ENCODE measurements at places on chromosomes 3 and 15.

DNA sequence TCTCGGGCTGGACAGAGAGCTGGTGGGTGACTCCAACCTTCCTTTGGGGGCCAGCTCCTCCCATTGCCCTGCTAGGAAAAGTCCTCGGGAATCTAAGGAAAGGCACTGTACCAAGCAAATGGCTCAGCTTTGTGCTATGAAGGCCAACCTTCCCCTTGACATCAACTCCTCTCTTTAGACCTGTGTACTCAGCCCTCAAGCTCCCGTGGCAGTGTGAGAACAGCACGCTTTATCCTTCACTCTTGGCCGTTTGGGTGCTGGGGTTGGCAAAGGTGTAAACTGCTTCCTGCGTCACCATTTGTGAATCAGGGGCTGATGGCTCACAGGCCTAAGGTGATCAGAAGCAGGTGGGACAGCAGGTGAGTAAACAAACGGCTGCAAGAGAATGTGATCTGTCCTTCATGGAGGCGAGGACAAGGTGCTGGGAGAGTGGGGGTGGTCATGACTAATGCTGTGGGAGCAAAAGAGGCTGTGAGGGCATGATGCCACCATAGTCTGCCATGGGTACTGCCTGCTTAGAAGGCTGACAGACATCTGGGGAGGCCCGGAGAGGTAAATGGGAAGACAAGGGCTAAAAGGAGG lies 165.2 kb upstream of the TPM1 start:
- no peak for DNase-seq

DNA sequence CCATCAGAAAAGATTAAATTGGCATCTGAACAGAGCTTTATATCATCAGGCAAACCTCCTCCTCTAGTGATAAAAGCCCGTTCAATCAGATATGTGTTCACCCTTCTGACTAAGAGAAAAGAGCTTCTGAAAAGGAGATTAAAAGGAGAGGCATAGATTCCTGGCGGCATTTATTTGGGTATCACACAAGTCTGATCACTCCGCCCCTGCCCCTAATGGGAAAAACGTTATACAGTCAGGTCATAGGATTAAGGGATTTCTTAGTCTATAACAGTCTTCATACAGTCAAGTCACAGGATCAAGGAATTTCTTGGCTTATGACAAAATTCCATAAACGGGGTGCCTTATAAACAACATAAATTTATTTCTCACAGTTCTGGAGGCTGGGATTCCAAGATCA lies 295.4 kb upstream of the SATB1 start:
- DNase-seq, result no peak

GRCh38 chr15:72203507-72203837 lies 5.9 kb upstream of the GRAMD2A start:
- peak; percentile 96 for DNase-seq

- no peak for DNase-seq
Observed at GRCh38 chr3:171183042-171183441, 156.5 kb upstream of the SLC2A2 start.

DNA sequence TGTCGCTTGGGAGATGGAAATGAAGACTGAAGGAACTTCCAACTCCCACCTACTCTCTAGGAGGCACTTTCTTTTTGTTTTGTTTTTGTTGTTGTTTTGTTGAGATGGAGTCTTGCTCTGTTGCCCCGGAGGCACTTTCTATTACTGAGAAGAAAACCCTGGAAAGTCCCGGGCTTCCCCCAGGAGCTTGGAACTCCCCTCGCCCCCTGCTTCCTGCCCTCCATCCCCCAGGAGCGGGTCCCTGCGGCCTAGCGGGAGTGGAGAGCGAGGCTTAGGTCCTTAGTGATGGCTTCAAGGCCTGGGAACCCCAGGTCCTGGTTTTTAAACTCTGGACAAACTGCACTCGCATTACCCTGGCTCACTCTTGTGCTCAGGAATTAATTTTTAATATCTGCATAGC lies 195.7 kb downstream of the OCA2 start:
- DNase-seq, result no peak

- no peak for DNase-seq
Observed at GRCh38 chr15:99440551-99441443, 125.0 kb upstream of the MEF2A start.

- DNase-seq, result no peak
Observed at GRCh38 chr3:45355351-45355750, 33.0 kb upstream of the LARS2 start.

GRCh38 chr3:141011997-141012262 lies 39.2 kb upstream of the SPSB4 start:
- DNase-seq, result no peak

DNA sequence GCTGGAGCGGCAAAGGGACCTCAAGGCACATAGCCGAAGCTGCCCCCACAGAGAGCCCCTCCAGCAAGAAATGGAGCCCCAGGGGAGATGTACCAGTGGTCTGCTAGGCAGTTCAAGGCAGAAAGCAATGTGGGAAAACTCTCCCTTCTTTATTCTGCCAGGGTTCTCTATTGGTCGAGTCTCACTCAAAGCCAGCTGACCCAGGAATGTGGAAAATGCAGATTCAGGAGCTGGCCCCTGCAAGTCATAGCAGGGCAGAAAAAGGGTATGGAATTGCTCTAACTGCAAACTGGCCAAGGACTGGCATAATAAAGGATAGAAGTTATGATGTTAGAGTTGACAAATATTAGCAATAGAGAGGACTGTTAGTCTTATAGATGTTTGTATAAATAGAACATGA lies 4.0 kb upstream of the TOPAZ1 start:
- DNase-seq, result no peak

DNA sequence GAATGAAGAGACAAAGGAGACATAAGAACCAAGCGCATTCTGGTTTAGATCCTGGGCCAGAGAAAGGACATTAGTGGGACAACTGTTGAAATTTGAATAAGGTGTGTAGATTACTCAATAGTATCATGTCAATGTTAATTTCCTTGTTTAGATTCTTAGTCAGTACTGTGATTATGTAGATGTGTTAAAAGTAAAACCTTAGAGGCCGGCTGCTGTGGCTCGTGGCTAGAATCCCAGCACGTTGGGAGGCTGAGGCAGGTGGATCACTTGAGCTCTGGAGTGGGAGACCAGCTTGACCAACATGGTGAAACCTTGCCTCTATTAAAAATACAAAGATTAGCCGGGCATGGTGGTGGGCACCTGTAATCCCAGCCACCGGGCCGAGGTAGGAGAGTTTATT lies 26.7 kb downstream of the CYP8B1 start:
- DNase-seq, result no peak

DNA sequence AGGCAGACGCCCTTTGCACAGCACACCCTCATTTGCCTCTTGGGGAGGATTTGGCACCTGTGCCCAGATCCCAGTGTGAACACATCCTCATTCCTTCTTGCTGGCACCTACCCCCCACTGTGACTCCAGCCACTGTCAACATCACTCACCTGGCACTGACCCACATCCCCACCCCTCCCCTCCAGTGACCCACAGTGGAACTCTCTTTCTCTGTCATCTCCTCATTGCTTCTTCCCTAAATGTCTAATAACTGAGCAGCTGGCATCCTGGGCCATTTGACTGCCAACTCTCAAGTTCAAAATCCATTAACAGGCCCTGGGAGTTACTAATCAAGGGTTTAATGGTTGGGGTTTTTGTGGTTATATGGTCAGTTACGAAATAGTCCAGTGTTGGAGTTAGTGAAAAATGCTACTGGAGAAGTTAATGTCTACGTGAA lies 14.4 kb downstream of the SNAPC5 start:
- no peak for DNase-seq

GRCh38 chr3:62281726-62282125 lies 91.6 kb downstream of the FEZF2 start:
- no peak for DNase-seq

- DNase-seq, result no peak
Observed at GRCh38 chr3:46759239-46760167, 41.8 kb upstream of the PRSS50 start.

GRCh38 chr3:60893946-60894345 lies 357.3 kb downstream of the FHIT start:
- no peak for DNase-seq

DNA sequence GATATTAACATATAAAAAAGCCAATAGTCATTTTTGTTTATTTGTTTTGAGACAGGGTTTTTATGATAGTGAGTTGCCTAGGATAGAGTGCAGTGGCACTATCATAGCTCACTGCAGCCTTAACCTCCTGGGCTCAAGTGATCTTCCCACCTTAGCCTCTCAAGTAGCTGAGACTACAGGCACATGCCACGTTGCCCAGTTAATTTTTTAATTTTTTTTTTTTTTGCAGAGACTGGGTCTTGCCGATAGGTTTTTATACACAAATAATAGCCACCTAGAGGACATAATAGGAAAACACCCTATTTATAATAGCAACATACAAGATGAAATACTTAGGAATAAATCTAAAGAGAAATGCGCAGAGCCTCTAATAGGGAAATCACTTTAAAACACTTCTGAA lies 13.3 kb downstream of the EIF3J start:
- no peak for DNase-seq

- no peak for DNase-seq
Observed at GRCh38 chr3:194871143-194871863, 185.6 kb downstream of the FAM43A start.

- no peak for DNase-seq
Observed at GRCh38 chr15:55221090-55222011, 24.6 kb upstream of the RSL24D1 start.

- DNase-seq, result no peak
Observed at GRCh38 chr15:101522621-101523559, 33.4 kb upstream of the PCSK6 start.

DNA sequence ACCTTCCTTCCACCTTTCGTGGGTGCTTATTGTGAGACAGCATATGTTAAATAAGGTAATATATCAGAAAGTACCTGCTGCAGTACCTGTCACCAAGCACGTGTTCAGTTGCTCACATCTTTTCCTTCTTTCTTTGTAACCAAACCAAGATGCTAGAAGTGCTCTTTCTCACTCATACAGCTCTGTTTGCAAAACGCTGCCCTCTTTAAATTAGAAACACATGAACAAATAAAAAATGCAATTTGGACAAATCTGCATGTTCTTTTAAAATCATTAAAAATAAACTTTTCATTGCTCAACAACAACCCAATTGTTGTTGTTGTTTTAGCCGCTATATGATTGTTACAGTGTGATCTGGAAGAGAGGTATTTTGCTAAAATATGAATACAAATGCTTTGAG lies 193.5 kb upstream of the ZBTB20 start:
- DNase-seq, result no peak

DNA sequence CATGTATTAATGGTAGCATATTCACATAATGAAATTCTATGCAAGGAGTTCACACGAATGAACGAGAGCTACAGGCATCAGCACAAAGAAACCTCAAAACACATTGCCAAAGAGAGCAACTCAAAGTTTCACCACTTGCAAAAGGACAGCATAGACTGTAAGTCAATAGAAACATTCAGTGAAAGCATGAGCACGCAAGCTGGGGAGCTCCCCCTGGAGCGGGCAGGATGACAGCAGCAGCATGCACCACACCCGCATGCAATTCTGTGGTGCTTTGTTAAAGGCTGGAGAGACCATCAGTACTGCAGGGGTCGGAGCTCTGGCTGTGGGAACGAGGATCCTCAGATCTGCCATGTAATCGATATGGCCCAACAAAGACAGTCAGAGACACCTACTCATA lies 18.7 kb downstream of the OCA2 start:
- DNase-seq, result no peak

- DNase-seq, result no peak
Observed at GRCh38 chr3:22175947-22176346, 424.9 kb upstream of the ZNF385D start.

GRCh38 chr3:153162513-153163392 lies 727 bp downstream of the RAP2B start:
- DNase-seq, result peak; percentile 30

DNA sequence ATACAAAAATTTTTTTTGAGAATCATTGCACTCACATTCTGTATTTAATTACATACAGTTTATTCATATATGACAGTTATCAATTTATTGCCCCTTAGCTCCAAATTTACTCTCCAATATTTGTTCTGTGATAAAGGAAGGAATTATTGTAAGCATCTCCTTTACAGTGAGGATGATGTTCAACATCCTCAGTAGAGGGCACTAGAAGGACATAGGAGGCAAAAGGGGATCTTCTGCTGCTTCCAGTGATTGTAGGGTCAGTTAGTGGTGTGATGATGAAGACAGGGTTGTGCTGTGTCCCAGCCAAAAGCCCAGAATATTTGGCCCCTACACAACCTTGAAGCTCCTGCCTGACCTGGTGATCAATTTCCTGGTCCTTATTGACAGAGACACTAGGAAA lies 89.9 kb upstream of the DCBLD2 start:
- DNase-seq, result no peak

DNA sequence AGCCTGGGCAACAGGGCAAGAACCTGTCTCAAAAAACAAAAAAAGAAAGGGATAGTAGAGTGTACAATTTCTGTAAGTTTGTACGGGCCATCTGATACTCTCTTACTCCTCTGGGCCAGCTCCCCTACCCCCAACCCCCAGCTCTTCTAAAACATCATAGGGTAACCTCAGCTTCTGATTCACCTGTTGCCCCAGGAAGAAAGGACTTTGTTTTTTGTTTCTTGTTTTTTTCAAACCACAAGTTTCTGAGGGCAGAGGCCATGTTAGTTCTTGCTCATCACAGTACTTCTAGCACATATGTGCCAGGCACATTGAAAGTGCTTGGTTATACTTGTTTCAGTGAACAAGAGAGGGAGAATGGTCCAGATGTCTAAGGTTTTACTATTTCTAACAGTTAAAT lies 20.2 kb downstream of the ATOSA start:
- DNase-seq, result no peak

DNA sequence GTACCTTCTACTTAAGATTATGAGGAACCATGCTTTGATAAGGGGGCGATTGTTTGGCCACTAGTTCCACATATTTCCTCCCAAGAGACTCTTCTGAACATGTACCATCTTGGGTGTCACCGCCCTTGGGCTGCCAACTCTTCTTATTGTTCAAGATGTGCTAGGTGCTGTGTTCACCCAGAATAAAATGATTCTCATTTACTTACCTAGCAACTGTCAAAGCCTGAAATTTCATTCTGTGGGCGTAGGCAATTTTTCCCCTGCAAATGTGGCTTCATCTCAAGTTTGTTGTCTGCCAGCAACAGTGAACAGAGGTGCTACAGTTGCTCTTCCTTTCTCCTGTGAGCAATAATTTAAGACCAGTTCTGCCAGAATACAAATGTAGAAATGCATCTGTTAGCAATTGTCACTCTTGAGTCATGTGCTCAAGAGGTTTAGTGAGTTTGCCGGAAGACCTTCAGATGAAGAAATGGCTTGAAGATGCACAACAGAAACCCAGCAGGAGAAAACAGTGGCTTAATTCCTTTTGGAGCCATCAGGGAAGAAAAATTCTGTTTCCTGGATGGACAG lies 41.3 kb upstream of the RARB start:
- no peak for DNase-seq

DNA sequence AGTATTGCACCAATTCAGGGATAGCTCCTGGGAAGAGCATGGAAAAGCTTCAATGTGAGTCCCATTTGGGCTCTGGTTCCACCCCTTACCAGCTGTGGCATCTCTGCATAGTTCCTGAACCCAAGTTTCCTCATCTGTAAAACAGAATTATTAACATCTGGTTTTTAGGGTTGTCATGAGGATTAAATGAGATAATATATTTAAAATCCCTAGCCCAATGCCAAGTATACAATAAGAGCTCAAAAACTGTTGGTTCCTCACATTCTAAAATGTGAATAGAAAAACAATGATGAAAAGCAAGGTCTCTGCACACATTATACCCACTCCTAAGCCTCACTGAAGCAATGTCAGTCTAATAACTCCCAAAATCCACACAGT lies 237.3 kb upstream of the WNT5A start:
- no peak for DNase-seq
